ENCODE measurements at places on chromosomes 3 and 15. TPM values are rescaled to one million over a fixed set of nuclear protein-coding genes. Genes with fewer than 3 reads are reported as not detected.

The GOLGA6L26 gene
- total RNA-seq, result not detected

The MYO5C gene
- total RNA-seq, result 33.4 TPM

The QARS1 gene
- 266 TPM for total RNA-seq

The GPR149 gene
- total RNA-seq, result not detected

The UBR1 gene
- 23.3 TPM for total RNA-seq

The PLS1 gene
- 0.82 TPM for total RNA-seq

The GNB4 gene
- total RNA-seq, result 39.5 TPM

The BFSP2 gene
- not detected for total RNA-seq

The RBPMS2 gene
- total RNA-seq, result 2.5 TPM

The EAF1 gene
- total RNA-seq, result 28.6 TPM

The SERPINI2 gene
- not detected for total RNA-seq

The CYP19A1 gene
- not detected for total RNA-seq

The CKMT1A gene
- total RNA-seq, result not detected

The TBC1D21 gene
- total RNA-seq, result not detected

The DNAH12 gene
- 0.12 TPM for total RNA-seq

The GOLGA6B gene
- not detected for total RNA-seq

The ZSCAN29 gene
- 14.5 TPM for total RNA-seq

The SUSD5 gene
- 2.5 TPM for total RNA-seq

The ITIH1 gene
- total RNA-seq, result not detected

The SLC35G2 gene
- total RNA-seq, result 9.5 TPM

The SCAANT1 gene
- total RNA-seq, result not detected
